A172 (cell line): ENCODE measurements at places on chromosomes 12 and 14. TPM values are rescaled to one million over a fixed set of nuclear protein-coding genes. Genes with fewer than 3 reads are reported as not detected.

BEST3 gene
- 0.31 and 1.3 TPM in 2 replicates for total RNA-seq

BICDL1 gene
- 0.38 and 1.2 TPM in 2 replicates for total RNA-seq

PLEKHG3 gene
- 11.2 and 12.3 TPM in 2 replicates for total RNA-seq

ANO4 gene
- total RNA-seq, result 0.17 TPM in 1 of 2 replicates, not detected in the other

PLXNC1 gene
- 0.07 and 0.29 TPM in 2 replicates for total RNA-seq

CCDC177 gene
- not detected in 2 replicates for total RNA-seq

RESF1 gene
- total RNA-seq, result 30.2 and 38.3 TPM in 2 replicates
